ENCODE measurements at places on chromosomes 6 and 20.

DNA sequence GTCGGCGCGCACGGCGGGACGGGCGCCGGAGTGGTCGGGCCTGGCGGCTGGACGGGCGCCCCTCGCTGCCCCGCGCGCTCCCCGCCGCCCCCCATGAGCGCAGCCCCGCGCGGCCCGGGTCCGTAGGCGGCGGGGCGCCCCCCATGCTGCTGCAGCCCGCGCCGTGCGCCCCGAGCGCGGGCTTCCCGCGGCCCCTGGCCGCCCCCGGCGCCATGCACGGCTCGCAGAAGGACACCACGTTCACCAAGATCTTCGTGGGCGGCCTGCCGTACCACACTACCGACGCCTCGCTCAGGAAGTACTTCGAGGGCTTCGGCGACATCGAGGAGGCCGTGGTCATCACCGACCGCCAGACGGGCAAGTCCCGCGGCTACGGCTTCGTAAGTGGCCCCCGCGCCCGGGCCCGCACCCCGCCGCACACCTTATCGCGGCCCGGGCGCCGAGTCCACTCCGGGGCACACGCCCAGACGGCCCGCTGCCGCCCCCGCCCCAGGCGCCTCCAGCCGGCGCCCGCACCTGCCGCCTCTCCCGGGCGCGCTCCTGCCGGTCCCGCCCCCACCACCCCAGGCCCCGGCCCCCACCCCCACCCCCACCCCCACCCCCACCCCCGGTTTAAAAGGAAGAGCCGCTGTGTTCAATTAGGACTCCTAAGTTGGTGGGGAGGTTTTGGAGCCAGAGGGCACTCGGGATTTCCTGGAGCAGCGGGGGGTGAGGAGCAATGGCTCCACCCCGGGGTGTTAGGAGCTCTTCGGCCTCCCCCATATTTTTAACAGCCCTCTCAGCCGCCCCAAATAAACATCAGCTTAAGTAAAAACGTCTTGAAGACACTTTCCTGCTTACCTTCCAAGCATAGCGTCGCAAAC lies 474 bp downstream of the RBM38 start:
- no peak overlapping the region for H3K27ac ChIP-seq
- peak overlapping the region; percentile 93 for H3K4me3 ChIP-seq
- H3K36me3 ChIP-seq = peaks cover 38% of the 10 kb centered on the region
- DNase-seq = no peak

GRCh38 chr6:165844801-165845364 lies 181.8 kb upstream of the PDE10A start:
- no peaks in the 10 kb centered on the region for H3K36me3 ChIP-seq
- peaks cover 52% of the 10 kb centered on the region for H3K4me1 ChIP-seq
- H3K27ac ChIP-seq = no peak overlapping the region
- DNase-seq = no peak
- H3K4me3 ChIP-seq = no peak overlapping the region

GRCh38 chr6:12051861-12052368 lies 39.8 kb downstream of the HIVEP1 start:
- DNase-seq = no peak
- no peaks in the 10 kb centered on the region for H3K27me3 ChIP-seq
- H3K36me3 ChIP-seq = no peaks in the 10 kb centered on the region
- H3K4me3 ChIP-seq = no peak overlapping the region

- no peak overlapping the region for H3K4me3 ChIP-seq
- DNase-seq = no peak
- no peaks in the 10 kb centered on the region for H3K27me3 ChIP-seq
Observed at GRCh38 chr6:168359794-168360193, 40.2 kb upstream of the DACT2 start.

- peak overlapping the region; percentile 58 for H3K4me3 ChIP-seq
- no peak for DNase-seq
- H3K27me3 ChIP-seq = no peaks in the 10 kb centered on the region
- H3K27ac ChIP-seq = no peak overlapping the region
- H3K36me3 ChIP-seq = no peaks in the 10 kb centered on the region
- peaks cover 4% of the 10 kb centered on the region for H3K4me1 ChIP-seq
Observed at GRCh38 chr20:44160133-44160532, 26.9 kb downstream of the JPH2 start.

GRCh38 chr6:122956376-122956775 lies 39.7 kb upstream of the CLVS2 start:
- DNase-seq = no peak

DNA sequence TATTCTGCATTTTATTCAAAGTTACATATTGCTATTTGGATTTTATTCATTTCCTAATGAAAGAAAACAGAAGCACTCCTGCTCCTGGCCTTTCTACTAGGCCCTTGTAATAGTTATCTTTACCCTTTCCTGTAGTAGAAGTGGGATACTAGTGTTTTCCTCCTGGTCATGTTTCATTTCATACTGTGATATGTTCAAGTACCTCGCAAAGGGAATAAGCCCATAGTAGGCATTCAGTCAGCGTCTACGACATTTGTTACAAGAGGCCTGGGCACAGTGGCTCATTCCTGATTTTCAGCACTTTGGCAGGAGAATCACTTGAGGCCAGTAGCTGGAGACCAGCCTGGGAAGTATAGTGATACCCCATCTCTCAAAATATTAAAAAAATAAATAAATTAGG lies 154.1 kb downstream of the ARID1B start:
- H3K36me3 ChIP-seq = peaks cover 11% of the 10 kb centered on the region
- H3K4me3 ChIP-seq = no peak overlapping the region
- H3K27ac ChIP-seq = no peak overlapping the region

GRCh38 chr6:99093456-99094190 lies 145.9 kb upstream of the FBXL4 start:
- H3K27ac ChIP-seq = no peak overlapping the region
- H3K4me3 ChIP-seq = no peak overlapping the region
- H3K27me3 ChIP-seq = peaks cover 6% of the 10 kb centered on the region
- H3K36me3 ChIP-seq = no peaks in the 10 kb centered on the region
- peaks cover 9% of the 10 kb centered on the region for H3K4me1 ChIP-seq

GRCh38 chr20:62772103-62772611 lies 24.1 kb upstream of the MRGBP start:
- no peaks in the 10 kb centered on the region for H3K36me3 ChIP-seq
- no peak overlapping the region for H3K4me3 ChIP-seq

DNA sequence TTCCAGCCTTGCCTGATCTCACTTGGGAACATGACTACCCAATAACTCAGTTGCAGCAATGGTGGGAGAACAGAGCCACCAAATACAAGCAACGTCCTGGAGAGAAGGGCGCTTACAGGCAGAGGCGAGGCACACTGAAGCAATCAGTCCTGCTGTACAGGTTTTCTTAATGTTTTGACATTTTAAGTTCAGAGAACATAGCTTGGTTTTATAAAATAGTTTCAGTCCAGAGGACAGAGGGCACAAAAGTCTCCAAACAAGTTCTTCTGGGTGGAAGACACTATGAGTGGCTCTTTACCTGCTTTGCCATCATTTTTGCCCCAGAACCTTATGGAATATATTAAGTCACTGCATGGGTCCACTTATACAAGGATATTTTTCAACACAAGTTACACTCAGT lies 103.4 kb upstream of the KCNG1 start:
- no peaks in the 10 kb centered on the region for H3K36me3 ChIP-seq
- H3K27ac ChIP-seq = no peak overlapping the region
- H3K27me3 ChIP-seq = no peaks in the 10 kb centered on the region
- no peak for DNase-seq
